Activated CD8-positive, alpha-beta T cell treated with anti-CD3 and anti-CD28 coated beads, Interleukin-2, amount 10 ng/mL, durations not matched to agents 7 days and 5 days (primary cell): ENCODE measurements at places on chromosomes 5 and 9. TPM values are rescaled to one million over a fixed set of nuclear protein-coding genes. Genes with fewer than 3 reads are reported as not detected.

DNA sequence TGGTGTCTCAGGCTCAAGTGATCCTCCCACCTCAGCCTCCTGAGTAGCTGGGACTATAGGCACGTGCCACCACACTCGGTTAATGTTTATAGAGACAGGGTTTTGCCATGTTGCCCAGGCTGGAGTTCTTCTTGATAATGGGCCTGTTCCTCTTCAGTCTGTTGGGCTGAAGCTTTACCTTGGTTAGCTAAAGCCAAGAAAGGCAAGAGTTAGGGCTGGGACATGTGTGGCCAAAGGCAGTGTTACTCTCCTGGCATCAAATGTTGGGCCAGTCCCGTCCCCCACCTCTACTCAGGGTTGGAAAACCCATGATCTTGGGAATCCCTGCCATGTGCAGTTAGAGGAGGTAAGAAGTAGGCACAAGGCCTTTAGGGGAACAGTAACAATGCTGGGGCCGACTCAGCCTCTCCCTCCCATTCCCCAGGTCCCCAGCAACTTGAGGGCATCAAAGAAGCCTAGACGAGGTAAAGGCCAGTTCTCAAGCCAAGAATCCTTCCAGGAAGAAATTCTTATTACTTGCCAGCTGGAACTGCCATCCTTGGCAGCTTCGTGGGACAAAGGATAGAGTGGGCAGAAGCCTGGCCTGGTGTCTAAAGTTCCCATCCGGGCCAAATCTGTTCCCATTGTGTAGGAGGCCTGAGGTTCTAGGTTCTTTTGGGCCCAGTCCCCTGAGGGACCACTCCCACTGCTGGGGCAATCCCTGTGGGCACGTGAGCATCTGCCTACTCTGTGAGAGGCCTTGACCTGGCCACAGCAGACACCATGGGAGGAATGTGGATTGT, 4.5 kb downstream of the EGR1 start:
- no peak for DNase-seq

GRCh38 chr9:84387821-84388220, 47.3 kb upstream of the SLC28A3 start:
- no peak for DNase-seq

DNA sequence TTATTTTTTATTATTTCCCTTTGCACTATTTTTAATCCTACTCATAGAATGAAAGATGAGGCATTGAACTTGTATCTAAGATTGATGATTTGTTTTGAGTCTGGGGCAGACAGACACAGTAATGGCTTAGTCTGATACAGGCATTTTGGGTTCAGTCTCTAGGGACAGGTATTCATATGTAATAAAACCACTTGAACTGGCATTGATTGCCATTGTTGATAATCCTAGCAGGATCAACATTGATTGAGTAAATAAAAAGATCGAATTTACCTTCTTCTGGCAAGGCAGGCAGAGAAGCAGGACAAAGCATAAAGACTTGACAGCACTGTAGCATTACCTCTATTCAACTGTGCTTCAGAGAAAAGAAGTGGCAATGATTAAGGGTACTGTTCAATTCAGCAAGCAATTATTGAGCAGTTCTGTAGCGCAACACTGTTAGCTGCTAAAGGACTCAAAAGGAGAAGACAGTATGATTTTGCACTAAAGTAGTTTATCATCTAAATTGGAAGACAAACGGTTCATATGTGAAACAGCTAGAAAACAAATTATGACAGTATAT, 144.4 kb downstream of the COMMD10 start:
- no peak for DNase-seq

DNA sequence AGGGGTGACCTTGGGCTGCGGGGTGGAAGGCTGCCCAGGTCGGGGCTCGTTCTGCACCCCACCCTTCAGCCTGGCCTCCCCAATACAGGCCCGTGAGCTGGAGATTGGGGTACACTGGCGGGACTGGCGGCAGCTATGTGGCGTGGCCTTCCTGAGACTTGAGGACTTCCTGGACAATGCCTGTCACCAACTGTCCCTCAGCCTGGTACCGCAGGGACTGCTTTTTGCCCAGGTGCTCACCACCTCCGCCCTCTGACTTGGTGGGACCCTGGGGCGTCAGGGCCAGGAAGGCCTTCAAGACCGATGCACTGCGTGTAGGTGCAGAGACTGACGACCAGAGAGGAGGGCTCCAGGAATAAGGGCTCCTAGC, 10.5 kb downstream of the ZDHHC12 start:
- DNase-seq, result no peak

DNA sequence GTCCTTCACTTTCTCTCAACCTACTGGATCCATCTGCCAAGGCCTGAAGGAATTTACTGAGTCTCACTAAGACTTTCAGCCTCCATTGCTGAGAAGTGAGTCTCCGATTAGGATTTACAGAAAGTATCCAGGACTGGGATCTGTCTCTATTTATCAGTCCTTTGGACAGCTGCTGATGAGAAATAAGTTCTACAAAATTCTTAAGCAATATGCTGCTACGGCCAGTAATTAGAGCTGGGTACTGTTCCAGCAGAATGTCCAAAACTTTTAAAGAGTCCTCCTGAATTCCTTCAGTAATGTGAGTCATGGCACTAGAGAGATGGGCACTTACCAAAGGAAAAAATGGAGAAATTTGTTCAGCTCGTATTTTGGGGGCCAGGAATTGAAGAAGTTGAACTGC, 5.9 kb downstream of the TEX10 start:
- DNase-seq, result no peak

GRCh38 chr9:134406366-134407120, 80.3 kb downstream of the RXRA start:
- DNase-seq, result no peak

GRCh38 chr9:8648271-8648845, 848.8 kb upstream of the DMAC1 start:
- no peak for DNase-seq

DNA sequence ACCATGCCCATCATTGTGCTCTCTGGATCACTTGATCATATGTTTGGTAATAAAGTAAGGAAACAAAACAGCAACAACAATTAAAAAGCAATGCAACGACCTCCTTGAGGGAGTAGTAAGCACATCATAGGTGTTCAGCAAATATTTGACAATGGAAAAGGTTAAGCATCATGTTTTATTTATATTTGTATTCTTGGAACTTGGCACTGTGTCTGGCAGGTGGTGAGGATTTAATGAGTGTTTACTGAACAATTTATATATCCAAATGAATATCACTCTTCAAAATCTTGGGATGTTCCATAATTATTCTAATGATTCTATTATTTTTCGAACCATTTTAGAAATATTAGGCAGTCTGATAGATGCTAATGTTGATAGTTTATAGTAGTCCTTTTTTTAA, 6.2 kb downstream of the PIP5K1B start:
- no peak for DNase-seq

DNA sequence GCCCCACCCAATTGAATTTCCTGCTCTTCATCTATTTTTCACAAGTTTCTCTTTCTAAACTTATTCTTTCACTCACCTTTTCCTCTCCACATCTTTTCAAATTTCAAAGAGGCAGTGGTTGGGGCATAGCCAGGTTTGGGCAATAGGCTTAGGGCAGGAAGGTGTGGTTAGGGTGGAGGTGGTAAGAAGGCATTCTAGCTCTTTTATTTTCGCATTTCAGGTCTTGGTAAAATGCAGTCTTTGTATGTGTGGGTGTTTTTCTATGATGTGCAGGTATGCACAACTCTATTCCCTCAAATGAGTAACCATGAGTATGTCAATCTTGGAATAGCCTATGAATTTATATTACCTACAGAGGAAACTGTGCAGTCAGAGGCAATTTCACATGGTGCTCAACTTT, 129.8 kb upstream of the IFNE start:
- peak; percentile 60 for DNase-seq

DNA sequence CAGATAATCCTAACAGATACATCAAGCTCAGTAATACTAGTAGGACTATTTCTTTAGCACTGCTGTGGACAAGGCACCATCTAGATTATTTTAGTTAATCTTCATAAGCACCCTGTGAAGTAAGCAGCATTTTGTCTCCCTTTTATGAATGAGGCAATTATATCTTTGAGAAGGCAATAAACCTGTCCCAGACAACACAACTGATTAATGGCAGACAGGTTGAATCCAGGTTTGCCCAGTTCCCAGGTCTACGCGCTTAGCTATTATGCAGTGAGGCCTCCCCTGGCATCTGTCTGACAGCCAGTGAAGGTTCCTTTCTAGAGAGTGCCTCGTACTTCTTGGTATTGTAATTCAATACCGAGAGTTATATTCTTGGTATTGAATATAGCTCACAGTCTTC, 9.7 kb upstream of the LVRN start:
- no peak for DNase-seq

DNA sequence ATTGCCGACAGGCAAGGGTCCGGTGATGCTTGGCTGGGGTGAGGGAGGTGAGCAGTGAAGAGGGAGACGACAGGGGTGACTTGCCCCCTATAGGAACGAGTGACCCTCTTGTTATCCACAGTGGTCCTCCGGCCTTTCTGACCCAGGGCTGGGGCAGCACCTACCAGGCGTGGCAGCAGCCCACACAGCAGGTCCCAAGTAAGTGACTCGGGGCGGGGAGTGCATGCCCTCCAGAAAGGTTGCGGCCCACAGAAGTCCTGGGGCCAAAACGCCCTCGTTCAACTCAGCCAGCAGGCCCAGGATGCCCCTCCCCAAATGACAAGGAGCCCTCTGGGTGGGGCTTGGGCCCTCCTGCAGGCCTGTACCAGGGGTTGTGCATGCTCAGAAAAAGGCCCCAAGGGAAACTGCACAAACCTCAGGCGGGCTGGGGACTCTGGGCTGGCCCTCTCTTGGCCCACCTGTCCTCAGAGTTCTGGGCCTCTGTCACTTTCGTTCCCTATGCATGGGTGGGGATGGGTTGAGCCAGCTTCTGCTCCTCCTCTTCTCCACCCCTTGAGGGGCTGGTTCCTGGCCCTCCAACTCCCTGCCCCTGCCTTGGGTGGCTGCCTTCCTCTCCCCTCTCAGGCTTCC, 32.2 kb upstream of the PRDM12 start:
- DNase-seq, result no peak

DNA sequence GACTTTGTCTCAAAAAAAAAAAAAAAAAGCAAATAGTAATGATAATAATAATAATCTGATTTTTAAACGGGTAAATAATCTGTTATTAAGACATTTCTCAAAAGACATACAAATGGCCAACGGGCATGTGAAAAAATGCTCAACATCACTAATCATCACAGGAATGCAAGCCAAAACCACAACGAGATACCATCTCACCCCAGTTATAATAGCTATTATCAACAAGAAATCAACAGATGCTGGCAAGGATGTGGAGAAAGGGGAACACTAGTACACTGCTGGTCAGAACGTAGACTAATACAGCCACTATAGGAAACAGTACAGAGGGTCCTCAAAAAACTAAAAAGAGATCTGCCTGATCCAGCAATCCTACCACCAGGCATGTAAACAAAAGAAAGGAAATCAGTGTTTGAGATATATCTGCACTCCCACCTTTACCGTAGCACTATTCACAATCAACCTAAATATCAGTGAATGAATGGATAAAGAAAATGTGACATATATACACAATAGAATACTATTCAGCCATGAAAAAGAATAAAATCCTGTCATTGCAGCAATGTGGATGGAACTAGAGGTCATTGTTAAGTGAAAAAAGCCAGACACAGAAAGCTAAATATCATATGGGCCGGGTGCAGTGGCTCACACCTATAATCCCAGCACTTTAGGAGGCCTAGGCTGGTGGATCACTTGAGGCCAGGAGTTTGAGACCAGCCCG, 24.9 kb downstream of the VAV2 start:
- DNase-seq, result no peak

The AQP3 gene
- 29.9 TPM for total RNA-seq

The STK32A gene
- total RNA-seq, result not detected
